ENCODE measurements at places on chromosomes 4 and X. TPM values are rescaled to one million over a fixed set of nuclear protein-coding genes. Genes with fewer than 3 reads are reported as not detected.

CACNA1F gene
- total RNA-seq, result 0.05 TPM

REPS2 gene
- 6.5 TPM for total RNA-seq

GUCY1A1 gene
- 50.4 TPM for total RNA-seq

RIBC1 gene
- 1.0 TPM for total RNA-seq

PALLD gene
- 33.1 TPM for total RNA-seq

LGI2 gene
- not detected for total RNA-seq

TMPRSS11B gene
- not detected for total RNA-seq
